Urothelium cell line (cell line): ENCODE measurements at places on chromosomes 2 and 18.

- DNase-seq, result no peak
These were observed 334.7 kb downstream of the EIPR1 start for GRCh38 chr2:3042601-3043585.

- DNase-seq, result peak; percentile 41
These were observed 22.4 kb upstream of the RMP24 start for GRCh38 chr18:35949903-35950627.

- DNase-seq, result no peak
These were observed 47.0 kb downstream of the CAB39 start for GRCh38 chr2:230759481-230760167.

DNA sequence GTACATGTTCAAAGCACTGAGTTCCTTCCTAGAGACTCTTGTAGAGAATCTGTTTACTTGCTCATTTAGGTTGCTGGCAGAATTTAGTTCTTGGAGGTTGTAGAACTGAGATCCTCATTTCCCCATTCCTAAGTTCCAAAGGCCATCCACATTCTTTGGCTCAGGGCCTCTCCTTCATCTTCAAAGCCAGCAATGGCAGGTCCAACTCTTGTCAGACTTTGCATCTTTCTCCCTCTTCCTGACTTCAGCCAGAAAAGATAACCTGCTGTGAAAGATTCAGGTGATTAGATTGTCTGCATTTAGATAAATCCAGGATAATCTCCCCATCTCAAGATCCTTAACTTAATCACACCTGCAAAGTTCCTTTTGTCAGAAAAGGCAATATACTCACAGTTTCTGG, 51.1 kb downstream of the SOCS6 start:
- no peak for DNase-seq

DNA sequence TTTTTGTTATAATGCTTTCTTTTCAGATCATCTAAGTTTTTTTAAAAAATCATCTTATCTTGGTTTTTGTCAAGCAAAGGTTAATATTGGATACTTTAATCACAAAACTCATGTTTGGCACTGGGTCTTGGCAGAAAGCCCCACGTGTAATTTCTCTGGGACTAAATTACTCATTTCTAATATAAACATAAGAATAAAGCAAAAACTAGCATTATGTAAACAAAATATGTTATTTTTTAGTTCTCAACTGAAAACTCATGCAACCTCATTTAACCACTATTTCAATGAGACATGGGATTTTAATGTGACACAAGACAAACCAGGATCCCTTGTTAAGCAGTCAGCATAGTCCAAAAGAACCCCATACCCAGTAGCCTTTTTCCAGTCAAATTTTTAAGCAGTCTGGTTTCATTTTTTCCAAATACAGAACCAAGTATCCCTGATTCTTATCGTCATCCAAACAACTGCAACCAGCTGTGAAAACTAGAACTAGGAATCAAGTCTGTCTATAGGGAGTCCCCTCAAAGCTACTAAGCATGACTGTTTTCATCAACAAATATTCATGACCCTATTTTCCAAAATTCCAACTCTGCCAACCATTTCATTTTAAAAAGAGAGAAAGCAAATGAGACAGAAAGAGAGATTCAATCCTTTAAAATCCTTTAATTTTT, 27.1 kb downstream of the PID1 start:
- no peak for DNase-seq

GRCh38 chr2:199128476-199129229, 329.1 kb downstream of the SATB2 start:
- no peak for DNase-seq

DNA sequence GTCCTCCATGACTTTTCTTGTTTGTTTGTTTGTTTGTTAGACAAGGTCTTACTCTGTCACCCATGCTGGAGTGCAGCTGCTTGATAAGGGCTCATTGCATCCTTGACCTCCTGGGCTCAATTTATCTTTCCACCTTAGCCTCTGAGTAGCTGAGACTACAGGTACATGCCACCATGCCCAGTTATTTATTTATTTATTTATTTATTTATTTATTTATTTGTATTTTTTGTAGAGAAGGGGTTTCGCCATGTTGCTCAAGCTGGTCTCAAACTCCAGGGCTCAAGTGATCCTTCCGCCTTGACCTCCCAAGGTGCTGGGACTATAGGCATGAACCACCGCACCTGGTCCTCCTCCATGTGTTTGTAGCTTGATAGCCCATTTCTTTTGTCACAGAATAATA, 37.9 kb downstream of the NBEAL1 start:
- DNase-seq, result no peak

DNA sequence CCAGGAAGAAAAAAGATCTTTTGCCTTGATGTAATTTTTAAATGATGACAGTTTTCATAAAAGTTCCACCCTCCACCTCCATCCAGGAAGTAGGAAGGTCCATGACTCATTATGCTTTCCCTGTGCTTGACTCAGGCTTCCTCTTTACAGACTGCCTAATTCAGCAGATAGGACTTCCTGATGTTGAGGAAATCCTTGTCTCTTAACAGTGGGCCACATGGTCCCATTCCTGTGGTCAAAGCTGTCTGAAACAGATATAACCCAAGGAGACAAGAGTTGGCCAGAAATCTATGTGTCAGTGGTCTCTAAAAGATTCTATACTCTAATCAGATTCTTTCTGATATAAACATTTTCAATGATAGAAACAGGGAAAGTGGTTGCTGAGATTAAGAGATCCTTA, 119.1 kb downstream of the BAZ2B start:
- DNase-seq, result peak; percentile 58

DNA sequence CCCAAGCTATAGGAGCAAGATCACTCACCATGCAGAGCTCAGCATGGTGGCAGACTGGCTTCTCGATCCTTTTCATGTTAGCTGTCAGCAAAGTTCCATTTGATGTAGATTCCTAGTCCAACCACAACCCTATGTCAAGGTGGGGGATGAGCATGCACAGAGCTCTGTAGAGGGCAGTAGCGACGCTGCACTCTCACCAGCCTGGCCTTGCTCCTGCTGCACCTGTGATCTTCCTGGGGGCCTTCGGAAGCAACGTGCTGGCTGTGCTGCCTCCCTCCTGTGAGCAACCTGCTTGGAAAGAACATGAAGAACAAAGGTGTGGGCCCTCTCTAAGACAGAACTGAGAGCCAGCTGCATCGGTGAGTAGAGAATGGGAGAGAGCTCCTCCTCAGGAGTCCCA, 479.4 kb upstream of the MYT1L start:
- no peak for DNase-seq

DNA sequence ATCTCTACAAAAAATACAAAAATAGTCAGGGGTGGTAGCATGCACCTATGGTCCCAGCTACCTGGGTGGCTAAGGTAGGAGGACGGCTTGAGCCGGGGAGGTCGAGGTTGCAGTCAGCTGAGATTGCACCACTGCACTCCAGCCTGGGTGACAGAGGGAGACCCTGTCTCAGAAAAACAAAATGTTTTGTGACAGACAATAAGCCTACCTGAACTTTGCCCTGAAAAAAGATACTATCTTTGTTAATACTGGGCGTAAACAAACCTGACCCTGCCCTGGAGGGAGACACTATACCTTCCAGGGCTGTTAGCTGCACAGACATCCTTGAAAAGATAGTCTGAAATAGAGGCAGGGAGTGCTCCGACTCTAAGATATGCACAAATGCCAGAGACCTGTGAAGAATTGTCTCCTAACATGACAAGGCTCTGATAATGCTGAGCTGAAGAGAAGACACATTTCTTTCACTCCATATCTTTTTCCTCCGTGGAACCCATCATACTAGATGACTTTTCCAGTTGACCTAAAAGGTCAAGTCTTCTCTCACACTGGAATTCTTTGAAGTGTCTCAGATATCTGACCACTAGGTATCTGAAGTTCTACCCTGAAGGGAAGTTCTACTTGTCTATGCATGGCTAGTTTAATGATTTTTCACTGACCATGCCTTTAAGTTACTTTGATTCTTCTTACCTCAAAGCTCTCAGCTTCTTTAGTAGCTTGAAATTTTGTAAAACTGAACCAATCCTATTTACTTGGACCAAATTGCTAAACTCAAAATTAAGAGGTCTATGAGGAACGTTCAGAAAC, 20.9 kb upstream of the HK2 start:
- no peak for DNase-seq

- DNase-seq, result peak; percentile 75
These were observed 92.3 kb upstream of the THUMPD2 start for GRCh38 chr2:39871291-39871761.

GRCh38 chr18:48548011-48548771, 9.4 kb downstream of the CTIF start:
- peak; percentile 21 for DNase-seq

- DNase-seq, result no peak
These were observed 141.3 kb downstream of the EML6 start for GRCh38 chr2:54864727-54865126.
